ENCODE measurements at places on chromosomes 7 and 10. TPM values are rescaled to one million over a fixed set of nuclear protein-coding genes. Genes with fewer than 3 reads are reported as not detected.

DNA sequence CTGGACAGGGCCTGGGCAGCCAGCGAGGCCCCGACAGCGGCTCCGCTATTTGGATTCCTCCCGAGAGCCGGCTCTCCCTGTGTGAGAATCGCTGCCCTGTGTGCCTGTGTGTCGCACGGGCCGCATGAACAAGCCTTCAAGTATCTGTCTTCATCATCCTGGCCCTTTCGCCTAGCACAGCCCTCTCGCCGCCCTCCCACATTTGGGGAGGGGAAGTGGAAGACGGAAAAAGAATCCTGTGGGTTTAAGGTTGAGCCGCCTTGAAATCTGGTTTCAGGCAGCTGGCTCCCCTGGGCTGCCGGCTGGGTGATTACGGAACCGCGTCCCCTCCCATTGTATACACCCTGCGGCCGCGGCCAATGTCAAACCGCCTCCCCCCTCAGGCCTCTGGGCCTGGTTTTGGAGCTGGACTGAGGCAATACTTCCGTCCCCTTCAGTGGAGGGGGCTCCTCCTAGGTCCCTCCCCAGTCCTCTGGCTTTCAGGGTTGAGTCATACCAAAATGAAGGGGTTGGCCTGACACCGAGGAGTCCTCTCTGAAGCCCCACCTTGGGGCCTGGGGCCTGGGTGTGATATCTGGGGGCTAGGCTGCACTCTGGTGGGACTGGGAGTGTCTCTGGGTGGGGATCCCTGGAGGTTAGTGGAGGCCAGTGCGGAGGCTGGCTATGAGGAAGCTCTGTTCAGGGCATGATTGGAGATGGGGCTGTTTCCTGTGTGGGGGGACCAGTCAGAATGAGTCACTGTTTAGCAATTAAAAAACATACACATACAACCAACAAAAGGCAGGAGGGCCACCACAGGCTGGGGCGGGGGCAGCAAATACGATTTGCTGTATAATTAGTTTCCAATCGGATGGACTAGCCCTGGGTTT, 1.7 kb downstream of the TRIM8 start:
- peak; percentile 91 for DNase-seq

Gene DOCK4
- total RNA-seq, result 11.1 TPM

Gene ASAH2B
- total RNA-seq, result 6.7 TPM

GRCh38 chr10:130740166-130740565, 571.4 kb downstream of the TCERG1L start:
- no peak for DNase-seq

Gene MYO1G
- 3.6 TPM for total RNA-seq

Data from colonic mucosa (tissue), 4 donors.